ENCODE measurements at places on chromosomes 11 and 22.

DNA sequence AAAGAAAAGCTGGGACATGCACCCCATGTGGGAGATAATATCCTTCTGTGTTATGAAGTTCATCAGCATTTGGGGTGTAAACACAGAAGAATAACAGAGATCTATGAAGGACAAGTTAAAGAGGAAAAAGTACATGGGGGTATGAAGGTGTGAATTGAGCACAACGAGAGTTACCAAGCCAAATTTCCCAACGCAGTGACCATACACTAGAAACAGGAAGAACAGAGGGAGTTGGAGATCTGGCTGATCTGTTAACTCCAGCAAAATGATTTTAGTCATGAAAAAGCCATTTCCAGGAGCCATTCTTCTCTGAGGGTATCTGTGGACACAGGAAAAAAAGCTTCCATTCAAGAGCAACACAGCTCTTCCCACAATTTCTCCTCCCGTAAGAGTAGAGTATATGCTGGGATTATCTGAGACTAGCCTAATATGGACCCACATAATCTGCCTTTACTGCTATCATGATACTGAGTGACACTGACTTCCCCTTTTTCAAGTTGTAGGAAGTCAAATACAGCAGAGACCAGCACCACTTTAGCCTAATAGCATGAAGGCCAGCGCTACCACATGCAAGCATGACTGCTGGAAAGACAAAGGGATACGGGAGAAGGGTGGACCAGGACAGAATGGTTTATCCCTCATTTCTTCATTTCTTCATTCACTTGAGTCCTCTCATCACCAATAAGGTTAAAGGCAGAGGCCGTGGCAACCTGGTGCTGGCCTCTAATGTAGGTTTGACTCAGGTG lies 19.6 kb upstream of the OR8D2 start:
- peak; percentile 47 for DNase-seq

GRCh38 chr22:25362215-25362882 lies 142.9 kb downstream of the CRYBB2 start:
- peak; percentile 41 for DNase-seq

GRCh38 chr11:106415510-106415909 lies 338.0 kb downstream of the AASDHPPT start:
- DNase-seq: no peak

- no peak for DNase-seq
These were observed 14.2 kb downstream of the PLEKHB1 start for GRCh38 chr11:73660497-73661034.

GRCh38 chr11:86386746-86387145 lies 12.1 kb downstream of the CCDC81 start:
- DNase-seq: no peak

- DNase-seq: no peak
These were observed 208.4 kb downstream of the DDX10 start for GRCh38 chr11:108873310-108873709.

GRCh38 chr11:61416941-61417340 lies 12.8 kb downstream of the CPSF7 start:
- DNase-seq: no peak

GRCh38 chr11:34351687-34352469 lies 5.9 kb downstream of the ABTB2 start:
- DNase-seq: no peak

DNA sequence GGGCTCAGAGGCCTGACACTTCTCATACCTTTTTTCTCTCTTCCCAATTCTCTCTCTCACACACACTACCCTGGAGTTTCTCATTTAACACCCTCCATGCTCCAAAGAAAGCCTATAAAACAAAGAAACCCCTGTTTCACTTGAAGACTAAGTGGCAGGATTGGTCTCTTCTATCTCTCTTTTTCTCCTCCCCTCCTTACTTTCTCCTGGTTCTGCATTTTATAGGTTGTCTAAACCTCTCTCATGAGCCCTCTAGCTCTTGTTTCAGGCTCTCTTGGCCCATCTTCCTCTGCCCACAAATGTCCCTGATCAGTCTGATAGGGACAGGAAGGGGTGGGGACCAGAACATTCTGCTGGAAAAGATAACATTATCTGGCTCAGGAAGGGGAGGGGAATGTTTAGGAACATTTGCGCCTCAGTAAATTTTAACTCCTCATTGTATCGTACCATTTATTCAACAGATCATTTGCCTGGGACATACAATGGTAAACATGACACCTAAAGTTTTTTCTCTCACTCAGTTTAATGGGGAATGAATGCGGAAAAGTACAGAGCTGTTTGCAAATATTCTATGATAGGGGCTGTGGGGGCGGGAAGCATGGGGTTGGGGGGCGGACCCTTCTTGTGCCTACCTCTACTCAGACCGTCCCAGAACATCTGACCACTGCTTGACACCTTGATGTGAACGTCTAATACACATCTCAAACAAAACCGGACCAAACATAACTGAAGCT lies 10.8 kb downstream of the CRYBA4 start:
- DNase-seq: no peak

GRCh38 chr11:66856496-66857233 lies at the start of gene LRFN4:
Gene LRFN4 (plus strand): TSS chr11:66857064. CDS start chr11:66857745, 681 bp downstream.
- peak; percentile 84 for DNase-seq

DNA sequence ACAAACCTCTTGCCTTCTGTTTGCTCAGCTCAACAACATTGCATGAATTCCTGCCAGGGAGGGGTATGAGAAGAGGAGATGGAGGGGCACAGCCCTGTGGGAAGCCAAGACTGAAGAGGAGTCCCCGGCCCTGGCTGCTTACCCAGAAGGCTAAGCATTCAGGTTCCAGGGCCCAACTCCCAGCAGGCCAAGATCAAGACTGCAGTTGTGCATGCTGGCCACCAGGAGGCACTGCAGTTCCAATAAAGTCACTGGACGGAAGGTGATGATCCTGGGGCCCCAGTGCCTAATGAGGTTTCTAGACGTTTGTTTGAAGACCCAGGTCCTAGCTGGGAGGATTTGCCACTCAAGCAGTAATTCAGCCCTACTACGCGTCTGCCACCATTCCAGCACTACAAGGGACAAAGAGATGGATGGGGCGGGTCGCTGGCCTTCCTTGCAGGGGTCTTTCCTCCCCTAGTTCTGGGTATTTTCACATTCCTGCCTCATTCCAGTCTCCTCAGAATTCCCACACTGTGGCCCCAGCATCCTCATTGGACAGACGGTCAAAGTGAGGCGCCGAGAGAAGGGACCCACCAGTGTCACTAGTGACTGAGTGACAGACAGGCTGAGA lies 23.6 kb downstream of the ALX4 start:
- peak; percentile 56 for DNase-seq

Measured in inflammatory macrophage (primary cell).